ENCODE measurements at places on chromosomes 6 and 20. TPM values are rescaled to one million over a fixed set of nuclear protein-coding genes. Genes with fewer than 3 reads are reported as not detected.

The PAX1 gene
- not detected for polyA plus RNA-seq

The CD109 gene
- polyA plus RNA-seq: 1.4 TPM

The WDR27 gene
- polyA plus RNA-seq: 77.6 TPM

The C6orf118 gene
- 0.35 TPM for polyA plus RNA-seq

The COL21A1 gene
- polyA plus RNA-seq: 1.6 TPM

The ENPP5 gene
- polyA plus RNA-seq: 5.1 TPM

The VSTM2L gene
- 2.6 TPM for polyA plus RNA-seq
